WERI-Rb-1 (cell line): ENCODE measurements at places on chromosomes 3 and 15.
A peak's percentile ranks its signal among the peaks of the same experiment; 100 is the strongest.

GRCh38 chr3:9339761-9340471 is 22.9 kb upstream of the THUMPD3 start:
- no peak for DNase-seq

DNA sequence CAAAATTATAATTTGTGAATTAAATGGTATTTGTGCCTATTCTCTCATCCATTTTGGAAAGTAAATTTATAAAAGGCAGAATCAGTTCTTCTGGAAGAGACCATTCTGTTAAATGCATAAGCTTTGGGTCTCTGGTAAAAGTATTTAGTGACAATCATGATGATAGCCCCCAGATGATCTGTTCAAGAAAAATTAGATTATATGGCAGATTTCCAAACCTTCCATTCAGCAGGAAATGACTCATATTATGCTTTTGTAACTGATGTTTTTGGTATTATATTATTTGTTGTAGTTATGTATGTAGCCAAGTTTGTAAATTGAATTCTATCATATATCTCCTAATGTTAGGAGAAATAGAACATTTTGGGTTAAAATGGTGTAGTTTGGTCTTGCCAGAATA is 340.8 kb upstream of the DPH6 start:
- DNase-seq = no peak

- DNase-seq = no peak
Observed at GRCh38 chr15:38894243-38894948, 329.8 kb upstream of the RASGRP1 start.

DNA sequence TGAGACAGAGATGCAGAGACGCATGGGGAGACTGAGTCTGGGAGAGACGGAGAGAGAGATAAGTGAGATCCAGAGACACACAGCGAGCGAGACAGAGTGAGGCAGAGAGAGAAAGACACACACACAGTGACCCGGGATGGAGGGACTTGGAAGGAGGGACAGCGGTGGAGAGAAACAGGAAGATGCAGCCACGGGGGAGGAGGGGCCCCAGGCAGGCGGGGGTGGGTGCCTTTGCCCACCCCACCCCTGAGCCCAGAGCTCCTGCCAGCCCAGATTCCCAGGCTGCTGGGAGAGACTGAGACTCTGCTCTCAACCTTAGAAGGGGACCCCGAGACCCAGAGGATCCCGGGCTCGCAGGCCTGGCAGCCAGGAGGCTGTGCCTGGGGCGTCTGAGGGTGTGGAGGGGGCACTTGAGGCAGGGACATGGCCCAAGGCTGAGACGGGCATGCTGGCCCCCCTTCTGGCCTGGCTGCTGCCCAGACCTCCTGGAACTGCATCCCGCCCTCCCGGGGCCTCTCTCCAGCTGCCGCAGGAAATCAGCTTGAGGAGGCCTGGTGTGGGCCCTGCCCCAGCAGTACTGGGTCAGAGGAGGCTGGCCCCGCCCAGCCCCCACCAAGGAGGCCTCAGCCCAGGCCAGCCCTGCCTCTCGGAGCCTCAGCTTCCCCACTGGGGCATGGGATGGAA is 18.1 kb downstream of the H1-8 start:
- peak; percentile 85 for DNase-seq

- DNase-seq = no peak
Observed at GRCh38 chr3:10108091-10108490, at the start of gene FANCD2OS. Gene FANCD2OS, minus strand, starts transcription at chr3:10108255. Its CDS starts 3,481 bp downstream, at chr3:10104774.

- DNase-seq = no peak
Observed at GRCh38 chr15:80090879-80091503, 31.5 kb downstream of the ZFAND6 start.

DNA sequence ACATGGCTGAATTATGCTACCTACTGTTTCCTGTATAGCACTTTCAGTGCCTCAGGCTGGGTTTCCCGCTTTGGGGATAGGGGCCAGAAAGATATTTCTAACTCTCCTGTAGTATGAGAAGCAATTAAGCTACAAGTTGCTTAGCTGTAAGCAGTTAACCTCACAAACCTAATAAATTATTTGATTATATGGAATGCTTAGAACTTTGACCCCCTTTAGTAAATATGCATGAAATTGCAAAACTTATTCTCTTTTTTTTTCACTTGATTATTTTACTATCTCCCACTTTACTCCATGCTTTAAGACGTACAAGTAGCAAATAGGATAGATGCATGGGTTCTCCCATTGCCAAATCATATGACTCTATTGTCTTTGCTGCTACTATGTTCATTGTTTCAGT is 27.5 kb upstream of the CHMP2B start:
- no peak for DNase-seq

DNA sequence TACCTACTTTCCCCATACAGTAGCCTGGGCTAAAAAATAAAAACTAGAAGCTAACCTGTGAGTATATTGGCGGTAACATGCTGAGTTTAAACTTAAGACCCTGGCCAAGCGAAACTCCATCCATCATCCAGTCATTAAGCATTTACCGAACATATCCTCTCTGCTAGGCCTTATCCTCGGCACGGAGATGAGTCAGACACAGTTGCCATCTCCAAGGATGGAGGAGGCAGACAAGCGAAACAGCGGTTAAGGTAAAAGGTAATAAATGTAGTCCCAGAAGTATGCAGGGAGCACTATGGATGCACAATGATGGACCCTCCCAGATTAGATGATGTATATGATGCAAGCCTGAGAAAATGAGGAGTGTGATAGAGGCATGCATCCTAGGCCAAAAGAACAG is 143.6 kb downstream of the RYR3 start:
- DNase-seq = no peak

DNA sequence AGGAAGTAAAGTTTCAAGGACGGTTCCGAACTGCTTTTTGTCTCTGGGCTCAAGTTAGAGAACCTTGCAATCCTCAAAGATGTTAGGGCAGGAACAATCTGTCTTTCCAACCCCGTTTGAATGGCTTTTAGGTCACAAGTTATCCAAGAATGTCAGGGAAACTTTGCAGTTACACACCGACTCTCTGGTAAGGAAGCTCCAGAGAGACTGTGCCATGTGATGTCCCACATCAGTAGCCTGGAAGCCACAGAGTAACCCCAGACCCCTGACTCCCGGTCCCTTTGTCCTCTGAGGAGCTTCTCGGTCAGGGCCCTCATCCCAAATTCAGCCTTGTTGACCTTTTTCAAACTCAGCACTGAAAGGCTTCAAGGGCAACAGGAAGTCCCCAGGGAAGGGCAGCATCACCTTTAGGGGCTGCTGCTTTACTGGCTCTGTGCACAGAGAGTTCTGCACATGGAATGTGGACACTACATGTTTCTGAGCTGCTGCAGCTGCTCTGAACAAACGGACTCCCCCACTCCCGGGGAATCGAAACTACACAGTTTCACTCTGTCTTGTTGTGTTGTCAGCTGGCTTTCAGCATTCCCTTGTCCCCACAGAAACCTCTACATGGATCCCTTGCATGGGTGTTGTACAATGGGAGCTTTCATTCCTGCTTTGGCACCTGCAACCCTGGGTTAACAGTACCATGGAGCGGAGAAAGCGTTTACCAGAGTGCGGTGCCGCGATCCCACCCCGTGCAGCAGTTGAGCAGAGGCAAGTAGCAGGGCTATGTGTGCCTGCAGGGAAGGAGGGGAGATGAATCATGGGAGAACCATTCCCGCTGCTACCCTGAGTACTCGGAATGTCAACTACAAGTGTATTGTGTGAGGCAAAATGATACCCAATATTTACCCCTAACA is 408.2 kb upstream of the THBS1 start:
- no peak for DNase-seq

GRCh38 chr3:105222568-105223093 is 144.1 kb upstream of the ALCAM start:
- no peak for DNase-seq

- DNase-seq = no peak
Observed at GRCh38 chr3:157394411-157394810, 42.2 kb upstream of the PTX3 start.

DNA sequence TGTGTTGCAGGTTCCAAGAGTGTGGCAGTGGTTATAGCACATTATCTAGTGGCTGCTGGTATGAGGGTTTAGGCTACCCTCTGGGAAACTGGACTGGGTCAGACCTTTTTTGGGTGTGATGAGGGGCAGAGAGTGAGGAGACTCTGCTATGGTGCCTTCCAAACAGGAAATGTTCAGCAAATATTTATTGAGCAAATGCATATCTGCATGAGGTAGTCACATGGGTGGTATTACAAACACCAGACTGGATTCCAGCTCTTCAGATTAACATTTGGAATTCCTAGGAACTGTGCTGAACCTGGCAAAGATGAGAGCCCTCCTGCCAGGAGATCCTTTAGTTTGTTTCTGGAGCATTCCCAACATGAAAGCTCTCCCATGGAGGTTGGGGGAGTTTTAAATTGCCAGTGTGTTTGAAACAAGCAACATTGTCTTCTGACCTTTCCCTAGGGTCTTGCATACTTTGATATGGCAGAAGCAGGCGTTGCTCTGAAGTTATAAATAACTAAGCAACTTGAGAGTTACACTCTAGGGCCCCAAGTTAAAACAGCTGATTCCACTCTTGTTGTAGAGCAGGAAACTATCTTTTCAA is 341.2 kb upstream of the C2CD4B start:
- DNase-seq = no peak

DNA sequence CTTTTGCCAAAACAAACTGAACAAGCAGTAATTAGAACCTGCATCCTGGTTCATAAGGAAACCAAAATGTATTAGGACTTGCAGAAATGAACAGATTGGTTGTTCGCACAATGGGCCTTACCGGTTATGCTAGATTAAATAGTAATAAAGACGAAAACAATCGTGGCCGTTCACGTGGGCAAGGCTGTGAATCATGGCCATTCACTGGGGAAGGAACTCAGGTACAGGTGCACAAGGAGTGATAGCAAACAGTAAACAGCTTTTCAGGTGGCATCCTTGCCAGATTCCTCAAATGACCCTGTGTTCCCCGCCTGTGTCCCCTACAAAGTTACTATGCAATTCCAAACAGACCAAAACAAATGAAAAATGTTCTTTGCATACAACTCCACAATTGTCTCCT is 8.2 kb downstream of the LRIG1 start:
- no peak for DNase-seq

DNA sequence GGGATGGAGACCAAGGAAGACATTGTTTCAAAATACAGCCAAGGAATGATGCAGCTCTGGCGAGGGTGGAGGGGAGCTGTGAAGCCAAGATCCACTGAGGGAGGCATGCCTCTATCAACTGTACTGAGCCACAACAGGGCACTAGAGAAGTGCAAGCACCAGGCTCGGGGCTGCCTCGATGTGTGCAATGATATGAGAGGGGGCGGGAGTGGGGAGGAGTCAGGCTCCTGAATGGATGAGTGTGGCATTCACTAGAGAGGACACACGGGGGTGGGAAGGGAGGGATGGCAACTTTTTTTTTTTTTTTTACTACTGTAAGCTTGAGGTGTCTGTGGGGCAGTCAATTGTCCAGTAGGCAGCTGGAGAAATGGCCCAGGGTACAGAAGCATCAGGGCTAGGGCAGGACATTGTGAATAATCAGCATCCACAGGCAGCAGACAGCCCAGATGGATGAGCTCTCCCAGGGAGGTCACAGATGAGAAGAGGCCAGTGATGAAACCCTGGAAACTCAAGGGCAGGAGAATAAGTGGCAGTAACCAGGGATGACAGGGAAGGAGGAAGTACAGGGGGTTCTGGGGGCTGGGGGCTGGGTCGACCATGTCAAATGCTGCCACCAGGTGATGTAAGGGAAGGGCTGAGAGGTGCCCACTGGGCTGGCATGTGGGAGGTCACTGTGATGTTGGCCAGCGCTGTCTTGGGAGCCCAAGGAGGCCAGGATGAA is 5.9 kb downstream of the STOML1 start:
- DNase-seq = no peak

GRCh38 chr3:143676021-143676420 is 172.2 kb downstream of the SLC9A9 start:
- no peak for DNase-seq

- DNase-seq = no peak
Observed at GRCh38 chr3:2096216-2096615, 2.5 kb upstream of the CNTN4 start.

DNA sequence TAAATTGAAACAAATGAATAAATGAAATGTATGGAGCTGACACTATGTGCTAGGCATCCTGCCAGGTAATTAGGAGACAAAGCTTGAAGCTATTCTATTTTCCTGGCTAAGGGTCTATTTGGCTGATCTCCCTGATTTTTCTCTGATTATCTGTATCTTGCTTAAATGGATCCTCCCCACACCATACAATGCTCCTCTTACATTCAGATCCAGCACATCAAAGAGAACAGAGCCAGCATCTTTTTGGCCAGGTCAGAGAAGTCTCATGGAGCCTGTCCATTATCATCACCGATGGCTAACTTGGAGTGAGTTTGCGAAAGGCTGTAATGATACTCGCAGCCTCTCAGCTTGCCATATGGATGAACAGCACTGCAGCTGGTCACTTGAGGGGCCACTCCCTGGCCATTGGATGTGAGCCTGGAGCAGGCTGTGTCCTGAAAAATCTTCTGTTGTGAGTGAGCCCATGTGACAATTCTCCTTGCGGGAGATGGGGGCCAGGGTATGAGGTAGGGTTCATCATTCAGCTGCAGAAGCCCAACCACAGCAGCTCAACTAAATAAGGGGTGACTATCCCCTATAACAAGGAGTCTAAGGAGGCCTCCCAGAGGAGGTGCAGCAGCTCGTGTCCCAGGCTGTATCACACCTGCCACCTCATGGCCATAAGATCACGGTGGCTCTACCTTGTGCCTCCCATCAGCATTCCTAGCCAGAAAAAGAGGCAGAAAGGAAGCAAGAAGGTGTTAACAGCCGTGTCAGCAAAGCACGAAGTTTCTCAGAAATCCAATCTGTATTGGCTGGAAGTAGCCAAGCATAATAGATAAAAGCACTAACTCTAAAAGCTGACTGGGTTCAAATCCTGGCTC is 69.3 kb upstream of the ST8SIA2 start:
- DNase-seq = no peak

DNA sequence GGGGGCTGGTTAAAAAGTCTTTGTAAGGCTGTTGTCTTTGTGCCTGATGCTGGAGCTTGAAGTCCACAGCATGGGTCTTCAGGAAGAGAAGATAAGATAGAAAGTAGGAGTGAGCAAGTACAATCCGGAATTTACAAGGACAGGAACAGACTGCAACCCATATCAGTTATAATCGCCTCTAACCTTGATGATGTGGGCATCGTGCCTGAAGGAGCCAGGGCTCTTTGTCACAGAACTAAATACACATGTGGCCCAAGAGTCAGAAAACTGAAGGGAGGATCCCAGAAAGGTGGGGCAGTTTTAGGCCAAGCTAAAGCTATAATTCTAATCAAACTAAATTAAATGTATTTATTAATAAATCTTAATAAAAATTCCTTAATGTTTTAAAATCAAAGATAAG is 132.2 kb downstream of the TMCO5A start:
- DNase-seq = no peak

DNA sequence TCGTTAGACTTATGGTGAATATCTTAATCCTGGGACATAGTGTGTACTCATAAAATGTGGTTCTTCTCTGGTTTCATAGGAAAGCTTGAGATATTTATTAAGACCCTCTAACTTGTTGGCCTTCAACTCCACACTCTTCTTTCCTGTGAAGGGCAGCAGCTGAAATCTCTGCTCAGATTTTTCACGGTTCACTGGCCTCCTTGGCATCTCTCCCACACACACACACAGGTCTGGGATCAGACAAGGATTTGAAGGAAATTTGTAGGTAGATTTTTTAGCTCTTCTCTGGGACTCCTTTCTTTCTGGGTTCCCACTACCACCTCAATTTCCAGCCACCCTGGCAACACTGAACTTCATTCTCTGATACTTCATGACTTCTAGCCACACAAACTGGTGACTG is 70.2 kb downstream of the MYRIP start:
- DNase-seq = no peak

GRCh38 chr3:156518726-156519125 is 36.2 kb downstream of the SSR3 start:
- DNase-seq = no peak

GRCh38 chr3:194031867-194032635 is 103.9 kb upstream of the HES1 start:
- DNase-seq = no peak

- no peak for DNase-seq
Observed at GRCh38 chr3:160948273-160948672, 156.9 kb downstream of the B3GALNT1 start.
